ENCODE measurements at places on chromosomes 2 and 18. TPM values are rescaled to one million over a fixed set of nuclear protein-coding genes. Genes with fewer than 3 reads are reported as not detected.

DNA sequence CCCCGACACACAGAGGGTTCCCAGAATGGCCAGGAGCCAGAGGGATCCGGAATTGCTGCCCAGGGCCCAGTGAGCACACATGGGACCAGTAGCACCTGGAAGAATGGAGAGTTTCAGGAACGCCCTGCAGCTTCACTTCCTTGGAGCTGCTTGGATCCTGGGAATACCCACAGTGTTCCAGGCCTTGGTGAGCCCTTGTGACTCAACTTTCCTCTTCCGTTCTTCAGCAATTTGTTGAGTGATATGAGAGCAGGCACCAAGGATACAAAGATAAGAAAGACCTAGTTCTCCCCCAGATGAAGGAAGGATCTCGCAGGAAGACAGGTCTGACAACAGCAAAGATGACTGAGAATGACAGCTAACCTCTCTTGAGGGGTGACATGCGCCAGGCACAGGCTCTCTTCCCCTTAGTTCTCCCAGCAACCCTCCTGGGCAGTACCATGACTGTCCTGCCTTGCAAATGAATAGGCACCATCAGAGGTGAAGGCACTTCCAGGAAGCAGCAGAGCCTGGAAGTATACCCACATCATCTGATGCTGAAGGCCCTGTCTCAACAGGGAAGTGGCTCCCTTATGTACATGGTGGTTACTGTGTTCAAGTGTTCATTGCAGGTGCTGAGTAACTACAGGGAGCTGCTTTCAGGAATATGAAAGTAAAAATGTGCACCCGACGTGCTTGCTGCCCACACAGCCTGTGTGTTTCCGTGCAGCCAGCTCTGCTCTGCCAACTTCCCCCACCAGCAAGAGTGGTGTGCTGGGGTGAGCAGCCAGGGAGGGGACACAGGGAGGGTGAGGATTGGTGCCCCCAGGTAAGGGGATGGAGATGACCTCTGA, 116.2 kb downstream of the STPG4 start:
- H3K4me3 ChIP-seq = no peak overlapping the region
- DNase-seq = peak; percentile 33
- no peak overlapping the region for H3K27ac ChIP-seq
- no peaks in the 10 kb centered on the region for H3K36me3 ChIP-seq
- H3K27me3 ChIP-seq = no peaks in the 10 kb centered on the region

DNA sequence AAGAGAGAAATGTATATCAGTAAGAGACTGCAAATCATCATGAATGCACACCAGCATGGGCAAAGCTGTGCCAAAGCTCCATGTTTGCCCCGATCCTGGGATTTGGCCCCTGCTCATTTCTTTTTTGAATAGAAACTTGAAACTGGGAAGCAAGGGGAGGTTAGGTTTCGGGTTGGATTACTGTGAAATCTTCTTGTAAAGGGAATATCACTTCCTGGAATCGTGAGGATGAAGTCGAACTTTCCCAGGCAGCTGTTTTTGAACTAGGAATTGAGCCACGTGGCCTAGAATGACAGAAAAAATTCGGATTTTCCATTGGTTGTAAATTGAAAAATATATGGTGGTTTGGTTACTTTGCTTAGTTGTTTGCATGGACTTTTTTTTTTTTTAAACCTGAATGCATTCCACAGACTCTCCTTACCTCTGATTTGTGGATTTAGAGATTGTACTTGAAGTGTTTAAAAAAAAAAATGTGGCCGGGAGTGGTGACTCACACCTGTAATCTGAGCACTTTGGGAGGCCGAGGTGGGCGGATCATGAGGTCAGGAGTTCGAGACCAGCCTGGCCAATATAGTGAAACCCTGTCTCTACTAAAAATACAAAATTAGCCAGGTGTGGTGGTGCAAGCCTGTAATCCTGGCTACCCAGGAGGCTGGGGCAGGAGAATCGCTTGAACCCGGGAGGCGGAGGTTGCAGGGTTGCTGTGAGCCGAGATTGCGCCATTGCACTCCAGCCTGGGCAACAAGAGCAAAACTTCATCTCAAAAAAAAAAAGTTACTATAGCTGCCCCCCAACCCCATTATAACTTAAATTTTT, 32.1 kb downstream of the GRHL1 start:
- H3K4me3 ChIP-seq = no peak overlapping the region
- no peaks in the 10 kb centered on the region for H3K36me3 ChIP-seq
- DNase-seq = no peak
- H3K4me1 ChIP-seq = peaks cover 4% of the 10 kb centered on the region

GRCh38 chr18:80009661-80010550, 21.5 kb upstream of the TXNL4A start:
- H3K4me3 ChIP-seq = no peak overlapping the region
- no peaks in the 10 kb centered on the region for H3K36me3 ChIP-seq
- no peaks in the 10 kb centered on the region for H3K27me3 ChIP-seq
- H3K4me1 ChIP-seq = no peaks in the 10 kb centered on the region
- no peak overlapping the region for H3K27ac ChIP-seq
- DNase-seq = peak; percentile 28

Gene SCYGR8
- polyA plus RNA-seq = not detected

Gene HNMT
- 32.7 TPM for polyA plus RNA-seq

Gene ZNF385B
- polyA plus RNA-seq = 0.49 TPM

GRCh38 chr2:8235419-8235818, 446.4 kb upstream of the ID2 start:
- no peak overlapping the region for H3K4me3 ChIP-seq
- H3K27ac ChIP-seq = no peak overlapping the region
- no peaks in the 10 kb centered on the region for H3K4me1 ChIP-seq
- H3K36me3 ChIP-seq = no peaks in the 10 kb centered on the region
- no peaks in the 10 kb centered on the region for H3K27me3 ChIP-seq

- H3K27me3 ChIP-seq = no peaks in the 10 kb centered on the region
- H3K27ac ChIP-seq = no peak overlapping the region
- H3K4me1 ChIP-seq = no peaks in the 10 kb centered on the region
Measured at GRCh38 chr2:17979707-17980106, 101.2 kb downstream of the KCNS3 start.

DNA sequence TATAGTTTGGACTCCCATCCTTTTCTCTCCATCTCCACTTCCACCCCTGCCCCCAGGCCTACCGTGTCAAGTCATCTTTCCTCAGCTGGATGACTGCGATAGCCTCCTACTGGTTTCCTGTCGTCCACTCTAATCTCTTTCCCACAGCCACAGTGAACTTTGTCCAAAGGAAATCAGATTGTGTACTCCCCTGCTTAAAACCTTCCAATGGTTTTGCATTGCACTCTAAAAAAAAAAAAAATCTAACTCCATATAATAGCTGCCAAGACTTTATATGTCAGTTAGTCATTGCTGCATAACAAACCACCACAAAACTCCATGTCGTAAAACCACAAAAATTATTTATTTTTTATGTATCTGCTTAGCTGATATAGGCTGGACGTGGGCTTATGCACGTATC, 160.2 kb upstream of the CCDC68 start:
- H3K36me3 ChIP-seq = no peaks in the 10 kb centered on the region
- H3K27me3 ChIP-seq = no peaks in the 10 kb centered on the region

- no peaks in the 10 kb centered on the region for H3K36me3 ChIP-seq
- H3K27me3 ChIP-seq = no peaks in the 10 kb centered on the region
- H3K27ac ChIP-seq = no peak overlapping the region
- DNase-seq = no peak
Measured at GRCh38 chr2:159044804-159045286, 76.4 kb downstream of the TANC1 start.

DNA sequence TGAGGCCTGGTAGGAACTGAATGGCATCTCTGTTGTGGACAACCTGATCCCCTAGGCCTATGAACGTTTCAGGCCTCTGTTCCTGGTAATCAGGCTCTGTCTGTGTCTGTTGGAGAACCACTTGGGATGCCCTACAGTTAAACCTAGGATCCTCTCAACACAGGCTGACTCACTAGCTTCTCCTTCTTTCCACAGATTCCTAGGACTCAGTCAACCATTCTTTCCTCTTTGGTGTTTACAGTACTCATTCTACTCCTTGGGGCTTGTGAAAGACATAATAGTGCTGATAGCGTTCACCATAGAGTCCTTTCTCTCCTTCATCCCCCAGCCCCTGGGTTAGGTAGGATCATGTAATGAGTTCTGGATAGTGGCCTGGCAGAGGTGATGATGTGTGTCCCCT, 544.3 kb downstream of the METTL4 start:
- no peaks in the 10 kb centered on the region for H3K27me3 ChIP-seq
- H3K36me3 ChIP-seq = no peaks in the 10 kb centered on the region
- DNase-seq = no peak

DNA sequence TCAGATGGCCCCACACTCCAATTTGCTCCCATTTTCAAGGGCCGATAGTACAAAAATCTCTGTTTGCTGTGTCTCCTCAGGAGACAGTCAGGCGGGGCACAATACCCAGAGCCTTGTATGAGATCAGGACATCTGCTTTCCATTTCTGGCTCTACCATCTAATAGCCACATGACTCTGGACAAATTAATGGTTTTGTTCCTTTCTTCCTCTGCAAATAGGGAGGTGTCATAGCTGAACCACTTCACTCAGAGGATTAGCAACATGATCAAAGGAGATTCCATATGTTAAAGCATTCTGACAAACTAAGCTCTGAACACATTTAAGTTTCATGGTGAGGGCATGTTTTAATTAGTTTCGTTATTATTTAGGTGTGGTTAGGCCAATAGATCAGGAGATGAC, 602.1 kb upstream of the SYT4 start:
- no peak overlapping the region for H3K27ac ChIP-seq

Gene PID1
- polyA plus RNA-seq = 5.0 TPM

Gene GNAL
- polyA plus RNA-seq = 0.72 TPM

Gene VSNL1
- polyA plus RNA-seq = 2.6 TPM

GRCh38 chr2:23497063-23497462, 112.1 kb downstream of the KLHL29 start:
- no peaks in the 10 kb centered on the region for H3K4me1 ChIP-seq
- H3K4me3 ChIP-seq = no peak overlapping the region
- H3K27me3 ChIP-seq = no peaks in the 10 kb centered on the region

GRCh38 chr18:37702841-37703240, 137.2 kb upstream of the CELF4 start:
- H3K27me3 ChIP-seq = no peaks in the 10 kb centered on the region
- no peaks in the 10 kb centered on the region for H3K36me3 ChIP-seq
- no peaks in the 10 kb centered on the region for H3K4me1 ChIP-seq
- no peak for DNase-seq
- no peak overlapping the region for H3K27ac ChIP-seq

DNA sequence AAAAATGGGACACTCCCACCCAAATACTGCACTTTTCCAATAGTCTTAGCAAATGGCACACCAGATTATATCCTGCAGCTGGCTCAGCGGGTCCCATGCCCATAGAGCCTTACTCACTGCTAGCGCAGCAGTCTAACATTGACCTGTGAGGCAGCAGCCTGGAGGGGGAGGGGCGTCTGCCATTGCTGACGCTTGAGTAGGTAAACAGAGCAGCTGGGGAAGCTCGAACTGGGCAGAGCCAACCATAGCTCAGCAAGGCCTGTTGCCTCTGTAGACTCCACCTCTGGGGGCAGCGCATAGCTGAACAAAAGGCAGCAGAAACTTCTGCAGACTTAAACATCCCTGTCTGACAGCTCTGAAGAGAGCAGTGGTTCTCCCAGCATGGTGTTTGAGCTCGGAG, 110.4 kb downstream of the CTIF start:
- DNase-seq = no peak
- no peaks in the 10 kb centered on the region for H3K36me3 ChIP-seq
- H3K27ac ChIP-seq = no peak overlapping the region
- no peaks in the 10 kb centered on the region for H3K27me3 ChIP-seq

GRCh38 chr2:6024784-6025183, 332.6 kb downstream of the SOX11 start:
- no peaks in the 10 kb centered on the region for H3K36me3 ChIP-seq
- H3K4me3 ChIP-seq = no peak overlapping the region
- H3K4me1 ChIP-seq = no peaks in the 10 kb centered on the region

DNA sequence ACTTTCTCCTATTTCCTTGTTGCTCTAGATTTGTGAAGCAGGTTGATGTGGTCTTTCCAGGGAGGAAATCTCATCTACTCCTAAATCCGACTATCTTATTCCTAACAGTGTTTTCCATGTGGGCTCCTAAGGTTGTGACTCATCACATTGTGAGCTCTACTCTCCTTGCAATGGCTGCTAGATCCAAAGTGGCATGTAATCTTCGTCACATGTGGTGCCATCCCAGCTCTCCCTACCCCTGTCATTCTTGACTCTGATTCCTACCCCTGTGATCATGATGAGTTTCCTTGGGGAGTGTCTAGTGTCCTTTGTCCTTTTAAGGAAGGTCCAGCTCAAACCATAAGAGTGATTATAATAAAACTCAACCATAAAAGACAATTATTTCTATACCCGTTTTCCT, 47.3 kb upstream of the GULP1 start:
- no peak overlapping the region for H3K27ac ChIP-seq
- no peaks in the 10 kb centered on the region for H3K4me1 ChIP-seq
- no peak overlapping the region for H3K4me3 ChIP-seq

- no peak overlapping the region for H3K27ac ChIP-seq
- H3K36me3 ChIP-seq = no peaks in the 10 kb centered on the region
- DNase-seq = no peak
- no peak overlapping the region for H3K4me3 ChIP-seq
- no peaks in the 10 kb centered on the region for H3K27me3 ChIP-seq
Measured at GRCh38 chr2:37698931-37699481, 27.6 kb upstream of the CDC42EP3 start.

- no peak overlapping the region for H3K4me3 ChIP-seq
- H3K27me3 ChIP-seq = peaks cover 5% of the 10 kb centered on the region
- no peak overlapping the region for H3K27ac ChIP-seq
Measured at GRCh38 chr2:219430633-219431615, 3.7 kb upstream of the SPEG start.

DNA sequence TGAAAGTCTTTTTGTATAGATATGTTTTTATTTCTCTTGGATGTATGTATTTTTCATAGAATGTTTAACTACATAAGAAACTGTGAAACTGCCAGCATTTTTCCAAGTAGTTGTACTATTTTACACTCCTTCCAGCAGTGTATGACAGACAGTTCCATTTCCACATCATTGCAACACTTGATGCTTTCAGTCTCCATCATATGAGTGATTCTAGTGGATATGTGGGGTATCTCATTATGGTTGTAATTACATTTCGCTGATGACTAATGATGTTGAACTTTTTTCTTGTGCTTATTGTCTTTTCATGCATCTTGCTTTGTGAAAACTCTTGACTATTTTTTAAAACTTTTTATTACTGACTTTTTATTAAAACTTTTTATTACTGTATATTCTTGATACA, 101.4 kb downstream of the ARHGAP28 start:
- no peaks in the 10 kb centered on the region for H3K4me1 ChIP-seq
- DNase-seq = no peak

Gene ITPRIPL1
- polyA plus RNA-seq = 0.38 TPM

Gene OTX1
- 0.02 TPM for polyA plus RNA-seq

Gene CABYR
- 0.23 TPM for polyA plus RNA-seq

Gene ASB1
- 14.6 TPM for polyA plus RNA-seq

- peak overlapping the region; percentile 16 for H3K27ac ChIP-seq
- H3K36me3 ChIP-seq = no peaks in the 10 kb centered on the region
- H3K27me3 ChIP-seq = no peaks in the 10 kb centered on the region
- H3K4me3 ChIP-seq = no peak overlapping the region
Measured at GRCh38 chr2:121260370-121261154, 24.4 kb downstream of the TFCP2L1 start.

Gene IL1R2
- polyA plus RNA-seq = 1.9 TPM

Gene TMEM169
- polyA plus RNA-seq = 0.15 TPM
